ENCODE measurements at places on chromosomes 13 and 19.

GRCh38 chr19:3278294-3278693 is 53.8 kb downstream of the CELF5 start:
- DNase-seq, result no peak

- DNase-seq, result no peak
Measured at GRCh38 chr19:3374369-3375112, 8.2 kb downstream of the NFIC start.

DNA sequence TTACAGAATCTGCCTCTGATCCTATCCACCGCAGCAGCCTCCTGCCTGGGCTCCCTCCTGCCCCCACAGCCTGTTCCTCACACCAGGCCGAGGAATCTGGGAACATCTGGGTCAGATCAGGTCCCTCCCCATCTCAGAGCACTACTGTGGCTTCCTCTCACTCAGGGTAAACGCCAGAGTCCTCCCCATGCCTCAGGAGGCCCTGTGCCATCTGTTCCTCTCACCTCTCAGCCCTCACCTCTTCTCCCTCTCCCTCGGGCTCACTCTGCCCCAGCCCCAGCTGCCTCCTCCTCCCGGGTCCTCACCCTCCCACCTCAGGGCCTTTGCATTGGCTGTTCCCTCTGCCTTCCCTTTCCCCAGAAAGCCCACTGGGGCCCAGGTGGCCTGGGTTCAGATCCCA is 18.2 kb downstream of the FCGBP start:
- no peak for DNase-seq

DNA sequence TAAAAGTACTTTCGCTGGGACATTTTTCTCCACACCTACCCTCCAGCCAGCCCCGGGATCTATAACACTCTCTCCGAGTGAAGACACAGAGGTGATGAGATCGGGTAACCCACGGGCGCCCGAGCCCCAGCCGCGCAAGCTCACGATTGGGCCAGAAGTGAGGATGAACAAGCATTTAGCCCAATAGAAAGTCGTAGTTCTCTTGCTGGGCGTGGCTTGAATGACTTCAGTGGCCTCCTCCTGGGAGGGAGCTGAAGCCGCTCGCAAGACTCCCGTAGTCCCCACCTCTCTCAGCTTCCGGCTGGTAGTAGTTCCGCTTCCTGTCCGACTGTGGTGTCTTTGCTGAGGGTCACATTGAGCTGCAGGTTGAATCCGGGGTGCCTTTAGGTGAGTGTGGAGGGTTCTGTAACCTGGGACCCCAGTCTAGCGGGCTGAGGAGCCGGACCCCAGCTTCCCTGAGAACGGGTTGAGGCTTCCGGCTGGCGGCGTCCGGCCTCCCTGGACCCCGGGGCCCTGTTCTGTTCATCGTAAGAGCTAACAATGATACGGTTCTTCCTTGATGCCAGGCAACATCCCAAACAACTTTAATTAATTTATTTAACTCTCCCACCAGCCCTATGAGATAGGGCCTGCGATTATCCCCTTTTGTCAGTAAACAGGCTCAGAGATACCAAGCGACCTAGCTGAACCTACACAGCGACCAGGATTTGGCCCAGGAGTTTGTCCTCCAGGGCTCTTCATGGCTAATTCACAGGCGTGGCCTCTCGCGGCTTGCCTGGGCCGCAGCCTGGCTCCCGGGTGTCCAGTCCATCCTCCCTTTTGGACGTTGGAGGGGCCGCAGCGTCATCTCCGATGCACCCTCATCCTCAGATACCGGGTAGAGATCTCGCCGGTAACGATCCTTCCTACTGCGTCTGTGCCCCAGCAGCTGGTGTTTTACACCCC is at the start of gene COX6B1:
Gene COX6B1 (plus strand): TSS at position 307 of the 945 bp plus-strand sequence. CDS start 2,921 bp downstream, outside the sequence.
- DNase-seq, result peak; percentile 90

DNA sequence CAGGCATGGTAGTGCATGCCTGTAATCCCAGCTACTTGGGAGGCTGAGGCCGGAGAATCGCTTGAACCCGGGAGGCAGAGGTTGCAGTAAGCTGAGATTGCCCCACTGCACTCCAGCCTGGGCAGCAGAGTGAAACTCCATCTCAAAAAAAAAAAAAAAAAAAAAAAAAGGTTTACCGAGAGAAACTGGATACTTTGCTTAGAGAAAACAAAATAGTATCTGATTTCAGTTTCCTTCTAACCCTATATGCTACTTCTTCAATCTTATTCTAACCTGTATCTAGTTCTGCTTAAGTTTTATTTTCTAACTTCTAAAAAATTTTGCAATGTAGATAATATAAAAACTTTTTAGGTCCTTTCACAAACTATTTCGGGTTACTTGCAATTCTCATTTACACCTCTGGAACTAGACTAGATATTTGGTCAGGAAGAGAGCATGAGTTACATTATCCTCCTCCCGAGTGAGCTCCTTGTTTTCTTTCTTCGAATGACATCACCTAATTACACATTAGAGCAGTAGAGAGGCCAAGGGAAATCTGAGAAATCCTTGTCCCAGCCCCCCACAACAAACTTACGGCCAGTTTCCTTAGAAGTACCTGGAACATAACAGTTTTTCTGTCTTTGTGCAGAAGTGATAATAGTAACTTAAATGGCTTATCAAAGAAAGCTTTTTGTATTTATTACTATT is 128.9 kb downstream of the B3GLCT start:
- no peak for DNase-seq

- DNase-seq, result no peak
Measured at GRCh38 chr13:72144636-72145035, 277.6 kb upstream of the DACH1 start.

DNA sequence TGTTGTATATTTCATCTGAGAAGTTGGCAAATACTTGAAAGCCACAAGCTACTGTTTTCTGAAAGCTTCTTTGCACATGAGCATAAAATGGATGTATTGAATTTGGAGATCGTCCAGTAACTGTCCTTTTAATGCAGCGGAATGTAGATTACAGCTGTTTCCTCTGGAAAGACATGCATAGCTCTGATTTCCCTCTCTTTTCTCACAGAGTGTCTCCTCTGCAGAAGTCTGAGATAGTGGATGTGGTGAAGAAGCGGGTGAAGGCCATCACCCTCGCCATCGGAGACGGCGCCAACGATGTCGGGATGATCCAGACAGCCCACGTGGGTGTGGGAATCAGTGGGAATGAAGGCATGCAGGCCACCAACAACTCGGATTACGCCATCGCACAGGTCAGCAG is 283.0 kb downstream of the SHISA2 start:
- peak; percentile 58 for DNase-seq
